Fibroblast of skin of right biceps (primary cell): ENCODE measurements at places on chromosomes 6 and 20.

DNA sequence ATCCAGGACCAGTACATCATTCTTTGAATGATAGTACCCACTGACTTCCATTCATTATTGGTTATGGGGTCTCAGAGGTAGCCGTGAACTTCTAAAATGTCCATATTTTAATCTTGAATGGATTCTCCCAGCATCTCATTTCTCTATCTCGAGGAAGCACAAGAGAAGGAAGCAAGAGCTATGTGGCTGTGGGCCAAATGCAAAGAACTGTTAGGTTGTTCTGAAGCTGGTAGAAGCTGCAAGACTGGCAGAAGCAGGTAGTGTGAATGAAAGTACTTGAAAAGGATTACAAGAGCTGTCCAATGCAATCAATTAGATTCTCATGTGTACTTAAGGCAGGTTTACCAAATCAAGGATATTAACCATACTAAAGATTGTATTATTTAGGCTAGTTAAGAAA lies 1131.8 kb downstream of the GRIK2 start:
- DNase-seq = no peak

GRCh38 chr6:104788400-104788799 lies 71.3 kb downstream of the HACE1 start:
- DNase-seq = peak; percentile 26

- no peak for DNase-seq
Measured at GRCh38 chr20:62413025-62413570, 6.0 kb upstream of the CABLES2 start.

DNA sequence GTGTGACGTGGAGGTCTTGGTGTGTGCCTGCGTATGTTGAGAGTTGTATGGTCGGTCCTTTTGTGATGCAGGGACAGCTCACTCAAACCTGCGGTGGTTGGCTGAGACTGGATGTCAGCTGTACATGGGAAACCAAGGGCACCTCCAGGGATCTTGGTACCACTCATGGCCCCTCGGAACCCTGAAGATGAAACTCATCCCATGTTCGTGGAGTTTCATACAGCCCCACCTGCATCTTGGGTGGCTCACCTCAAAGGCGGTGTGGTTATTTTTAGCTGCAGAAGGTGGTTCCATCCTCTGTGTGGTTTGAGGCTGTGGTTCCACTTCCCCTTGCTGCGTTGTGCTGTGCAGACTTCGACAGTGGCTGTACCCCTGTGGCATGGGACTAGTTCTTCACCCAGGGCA lies 52.6 kb upstream of the SLC22A1 start:
- DNase-seq = no peak

DNA sequence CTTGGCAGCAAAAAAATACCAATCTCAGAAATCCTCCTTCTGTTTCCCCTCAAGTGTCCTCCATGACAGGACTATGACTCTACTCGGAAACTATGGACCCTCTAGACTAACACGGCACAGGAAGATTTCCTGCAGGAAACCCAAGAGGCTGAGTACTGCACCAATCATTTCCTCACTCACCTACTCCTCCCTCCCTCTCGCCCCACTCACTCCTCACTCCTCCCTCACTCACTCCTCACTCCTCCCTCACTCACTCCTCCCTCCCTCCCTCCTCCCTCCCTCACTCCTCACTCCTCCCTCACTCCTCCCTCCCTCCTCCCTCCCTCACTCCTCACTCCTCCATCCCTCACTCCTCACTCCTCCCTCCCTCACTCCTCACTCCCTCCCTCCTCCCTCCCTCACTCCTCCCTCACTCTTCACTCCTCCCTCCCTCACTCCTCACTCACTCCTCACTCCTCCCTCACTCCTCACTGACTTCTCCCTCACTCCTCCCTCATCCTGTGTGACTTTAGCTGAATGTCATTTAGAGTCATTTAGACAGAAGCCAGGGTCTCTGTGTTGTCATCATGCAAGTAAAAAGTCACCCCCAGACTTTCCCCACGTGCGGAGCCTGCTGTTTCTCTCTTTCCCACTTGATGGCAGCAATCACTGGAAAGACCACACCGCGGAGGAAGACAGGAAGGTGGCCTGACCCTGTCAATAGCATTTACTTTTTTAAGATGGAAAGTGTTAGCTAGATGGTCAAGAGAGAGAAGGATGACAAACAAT lies 226.8 kb upstream of the PDE10A start:
- peak; percentile 52 for DNase-seq

DNA sequence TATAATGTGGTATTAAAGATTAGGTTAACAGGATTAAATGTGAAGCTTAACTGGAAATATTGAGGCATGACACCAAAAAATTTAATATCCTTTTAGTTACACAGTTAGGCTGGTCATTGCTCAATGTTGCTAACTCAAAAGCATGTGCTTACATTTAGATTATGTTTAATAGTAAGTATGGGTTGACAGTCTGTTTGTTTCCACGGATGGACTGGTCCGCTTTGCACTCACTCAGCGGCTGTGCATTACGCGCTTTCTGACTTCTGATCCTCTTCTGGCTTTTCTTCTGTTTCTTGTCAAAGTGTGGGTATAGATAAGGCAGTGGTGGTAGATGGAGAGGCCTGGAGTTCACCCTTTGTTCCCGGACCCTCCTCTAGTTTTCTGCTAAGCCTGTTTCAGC lies 174.9 kb downstream of the RIMS1 start:
- DNase-seq = no peak

GRCh38 chr6:45419571-45420082 lies 41.9 kb upstream of the SUPT3H start:
- DNase-seq = peak; percentile 63

DNA sequence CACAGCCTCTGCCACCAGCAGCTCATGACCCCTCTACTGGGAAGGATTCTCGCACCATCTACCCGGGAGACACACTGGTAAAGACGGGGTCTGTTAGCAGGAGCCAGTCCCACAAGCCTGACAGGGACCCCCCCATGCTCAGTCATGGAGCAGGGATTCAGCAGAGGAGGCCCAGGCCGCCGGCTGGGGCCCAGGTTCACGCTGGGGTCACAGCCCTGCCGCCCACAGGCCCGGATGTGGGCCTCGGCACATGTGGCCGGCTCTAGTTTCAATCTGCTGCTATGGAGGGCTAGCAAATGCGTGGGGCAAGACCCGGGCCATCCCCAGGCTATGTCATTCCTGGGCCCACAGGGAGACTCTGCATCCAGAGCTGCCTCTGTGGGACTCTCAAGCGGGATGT lies 25.1 kb downstream of the PXDC1 start:
- no peak for DNase-seq

DNA sequence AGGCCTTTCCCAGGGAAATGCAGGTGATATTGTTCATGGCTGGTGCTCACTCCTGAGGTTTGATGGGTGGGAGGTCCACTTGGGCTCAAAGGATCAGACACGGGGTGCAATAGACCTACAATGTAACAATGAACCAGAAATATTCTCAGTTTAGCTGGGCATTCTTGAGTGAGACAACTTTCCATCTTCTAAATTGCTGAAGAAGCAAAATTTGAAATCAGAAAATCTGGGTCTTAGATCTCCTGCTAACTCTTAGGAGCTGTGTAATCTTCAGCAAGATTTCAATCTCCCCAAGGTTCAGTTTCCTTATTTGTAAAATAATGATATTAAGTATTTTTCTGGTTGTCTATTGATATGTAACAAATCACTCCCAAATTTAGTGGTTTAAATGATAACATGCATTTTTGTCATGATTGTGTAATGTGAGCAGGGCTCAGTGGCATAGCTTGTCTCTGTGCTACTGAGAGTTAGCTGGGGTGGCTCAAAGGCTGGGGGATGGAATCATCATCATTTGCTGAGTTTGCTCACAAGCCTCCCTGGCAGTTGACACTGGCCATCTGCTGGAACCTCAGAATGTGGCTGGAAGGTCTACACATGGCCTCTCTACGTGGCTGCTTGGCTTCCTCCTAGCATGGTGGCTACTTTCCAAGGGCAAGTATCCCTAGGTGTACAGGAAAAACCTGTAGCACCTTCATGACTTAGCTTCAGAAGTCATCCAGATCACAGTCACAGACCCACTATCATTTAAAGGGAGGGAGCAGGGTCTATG lies 98.8 kb downstream of the GRM1 start:
- DNase-seq = no peak

- DNase-seq = no peak
Measured at GRCh38 chr20:48262466-48262865, 477.2 kb upstream of the SULF2 start.

- no peak for DNase-seq
Measured at GRCh38 chr6:134951494-134952263, 1.8 kb upstream of the ALDH8A1 start.

DNA sequence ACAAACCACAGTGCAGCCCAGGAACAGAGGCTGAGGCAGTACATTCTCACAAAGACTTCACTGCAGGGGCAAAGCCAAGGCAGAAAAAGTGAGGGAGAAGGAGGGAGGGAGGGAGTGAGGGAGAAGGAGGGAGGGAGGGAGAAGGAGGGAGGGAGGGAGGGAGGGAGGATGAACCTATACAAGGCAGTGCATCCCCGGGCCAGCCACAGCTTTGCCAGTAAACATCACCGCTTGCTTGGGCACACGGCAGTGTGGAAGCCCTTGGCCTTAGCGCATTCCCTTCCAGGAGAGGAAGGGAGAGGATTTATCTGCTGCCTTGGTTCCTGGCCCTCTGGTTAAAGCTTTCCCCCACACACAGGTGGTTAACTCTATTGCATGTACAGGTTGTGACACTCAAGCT lies 234.0 kb downstream of the PTPRT start:
- DNase-seq = no peak

- peak; percentile 76 for DNase-seq
Measured at GRCh38 chr20:10447028-10447427, 11.9 kb downstream of the SLX4IP start.

DNA sequence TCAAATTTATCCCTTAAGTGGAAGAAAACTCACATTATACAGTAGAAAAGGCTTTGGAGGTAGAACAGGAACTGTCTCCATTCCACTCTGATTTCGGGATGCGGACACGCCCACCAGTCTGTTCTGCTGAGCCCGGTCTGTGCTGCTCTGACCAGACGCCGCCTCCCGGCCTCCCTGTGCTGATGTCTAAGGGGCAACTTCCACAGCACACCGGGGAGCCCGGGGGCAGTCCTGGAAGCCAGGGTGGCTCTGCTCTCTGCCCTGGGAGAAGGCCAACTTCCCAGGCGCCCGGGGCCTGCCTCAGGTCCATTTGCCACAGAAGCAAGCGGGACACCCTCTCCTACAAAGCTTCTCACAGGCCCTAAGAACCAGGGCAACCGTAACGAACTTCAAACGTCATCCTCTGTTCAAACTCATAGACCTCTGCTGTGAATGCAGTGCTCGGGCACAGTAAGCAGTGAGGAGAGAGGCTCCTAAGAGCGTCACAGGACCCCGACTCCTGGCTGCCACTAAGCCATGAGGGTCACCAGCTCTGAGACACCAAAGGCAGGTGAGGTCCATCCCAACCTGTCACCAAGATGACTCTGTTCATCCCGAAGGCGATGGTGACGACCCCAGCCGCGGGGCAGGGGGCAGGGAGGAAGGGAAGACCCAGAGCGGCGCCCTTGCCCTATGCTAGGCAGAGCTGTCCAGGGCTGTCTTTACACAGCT lies 5.6 kb downstream of the TAF4 start:
- DNase-seq = no peak

DNA sequence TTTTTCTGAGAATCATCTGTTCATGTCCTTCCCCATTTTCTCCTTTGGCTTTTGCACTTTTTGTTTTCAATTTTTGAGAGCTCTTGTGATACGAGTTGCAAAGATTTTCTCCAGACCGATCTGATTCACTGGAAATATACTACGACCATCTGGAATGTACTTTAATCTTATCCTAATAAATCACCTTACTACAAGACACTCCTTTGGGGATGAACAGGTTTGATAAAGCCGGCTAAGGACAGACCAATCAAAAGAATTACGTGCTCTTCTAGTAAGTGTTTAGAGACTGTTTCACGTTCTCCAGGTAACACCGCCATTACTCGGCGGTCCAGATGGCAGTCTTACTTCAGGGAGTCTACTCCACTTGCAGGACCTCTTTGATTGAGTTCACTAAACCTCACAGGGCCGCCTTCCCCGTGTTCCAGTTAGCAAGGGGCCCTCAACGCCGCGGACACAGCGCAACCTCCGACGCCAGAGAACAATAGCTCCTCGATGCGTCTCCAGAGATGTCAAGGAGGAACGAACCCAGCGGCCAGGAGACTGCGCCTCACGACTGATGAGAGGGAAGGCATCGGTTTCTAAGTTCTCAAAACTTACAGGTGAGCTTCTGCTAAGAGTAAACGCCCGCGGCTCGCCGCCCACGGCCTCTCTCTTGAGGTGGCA lies 920 bp upstream of the WTAP start:
- no peak for DNase-seq

- no peak for DNase-seq
Measured at GRCh38 chr6:121555201-121555600, 119.8 kb downstream of the GJA1 start.

DNA sequence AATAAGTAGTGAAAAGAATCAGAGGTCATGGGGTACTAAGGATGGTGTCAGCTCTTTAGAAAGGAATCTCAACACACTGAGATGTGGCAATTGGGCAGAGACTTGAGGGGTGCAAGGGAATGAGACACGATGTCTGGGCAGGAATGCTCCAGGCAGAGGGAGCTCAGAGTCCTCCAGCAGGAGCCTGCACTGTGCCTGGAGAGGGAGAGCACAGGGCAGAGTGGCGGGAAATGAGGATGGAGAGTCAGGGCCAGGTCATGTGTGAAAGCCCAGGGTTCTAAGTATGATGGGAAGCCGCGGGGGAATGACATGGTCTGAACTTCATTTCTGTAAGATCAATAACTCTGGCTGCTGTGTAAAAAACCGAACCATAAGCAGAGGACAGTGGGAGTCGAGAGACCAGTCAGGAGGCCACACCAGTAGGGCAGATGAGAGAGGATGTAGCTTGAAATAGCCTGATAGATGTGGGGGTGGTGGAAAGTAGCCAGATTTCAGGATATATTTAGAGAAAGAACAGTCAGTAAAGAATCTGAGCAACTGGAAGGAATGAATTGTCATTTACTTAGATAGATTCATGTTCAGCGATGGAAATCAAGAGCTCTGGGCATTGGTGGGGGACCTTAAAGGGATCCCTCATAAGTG lies 133.4 kb upstream of the DTNBP1 start:
- peak; percentile 15 for DNase-seq

DNA sequence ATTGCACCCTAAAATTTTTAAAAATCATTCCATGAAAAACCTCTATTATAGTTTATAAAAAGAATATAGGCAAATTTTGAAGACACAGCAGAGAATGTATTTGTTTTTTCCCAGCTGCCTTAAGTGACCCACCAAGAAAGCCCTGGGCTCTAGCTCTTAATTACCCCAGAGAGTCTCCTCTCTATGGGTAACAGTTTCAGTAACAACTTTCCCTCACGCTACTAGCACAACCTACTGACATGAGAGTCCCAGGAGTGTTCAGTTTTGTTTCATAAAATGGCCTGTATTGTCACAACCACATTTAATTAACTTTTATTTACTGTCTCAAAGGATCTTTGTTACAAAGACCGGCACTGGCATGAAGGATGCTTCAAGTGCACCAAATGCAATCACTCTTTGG lies 41.5 kb downstream of the FHL5 start:
- no peak for DNase-seq

DNA sequence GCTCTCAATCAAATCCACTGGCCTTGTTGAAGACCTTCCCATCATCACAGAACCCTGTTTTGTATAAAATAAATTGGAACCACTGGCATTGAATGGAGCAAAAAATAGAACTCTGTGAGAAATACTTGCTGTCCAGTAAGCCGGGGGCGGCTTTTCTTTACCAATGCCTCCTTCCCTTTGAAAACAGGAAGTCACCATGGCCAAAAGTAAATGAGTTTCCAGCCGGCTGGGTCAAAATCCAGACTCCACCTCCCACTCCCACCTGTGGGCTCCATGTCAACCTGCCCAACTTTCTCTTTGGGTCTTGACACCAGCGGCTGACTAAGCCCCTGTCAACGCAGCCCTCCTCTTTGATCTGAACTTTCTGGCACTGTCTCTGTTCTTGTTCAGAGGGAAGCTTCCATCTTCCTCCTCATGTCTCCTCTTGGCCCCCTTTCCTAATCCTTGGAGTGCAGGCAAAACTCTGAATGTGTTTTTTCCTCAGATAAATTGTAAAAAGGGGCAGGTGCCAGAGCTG lies 95.2 kb downstream of the TFAP2C start:
- no peak for DNase-seq
